CD4-positive, alpha-beta T cell treated with Interleukin-21 for 1 hour (primary cell): ENCODE measurements at places on chromosomes 3 and 15.
A peak's percentile ranks its signal among the peaks of the same experiment; 100 is the strongest.

GRCh38 chr15:96058103-96058851 is 272.2 kb upstream of the NR2F2 start:
- DNase-seq = no peak

GRCh38 chr3:66923969-66924368 is 74.1 kb upstream of the KBTBD8 start:
- DNase-seq = no peak

GRCh38 chr3:171283183-171283847 is 176.9 kb downstream of the TNIK start:
- DNase-seq = no peak

- no peak for DNase-seq
Observed at GRCh38 chr15:75661100-75661755, 13.5 kb downstream of the SNX33 start.

DNA sequence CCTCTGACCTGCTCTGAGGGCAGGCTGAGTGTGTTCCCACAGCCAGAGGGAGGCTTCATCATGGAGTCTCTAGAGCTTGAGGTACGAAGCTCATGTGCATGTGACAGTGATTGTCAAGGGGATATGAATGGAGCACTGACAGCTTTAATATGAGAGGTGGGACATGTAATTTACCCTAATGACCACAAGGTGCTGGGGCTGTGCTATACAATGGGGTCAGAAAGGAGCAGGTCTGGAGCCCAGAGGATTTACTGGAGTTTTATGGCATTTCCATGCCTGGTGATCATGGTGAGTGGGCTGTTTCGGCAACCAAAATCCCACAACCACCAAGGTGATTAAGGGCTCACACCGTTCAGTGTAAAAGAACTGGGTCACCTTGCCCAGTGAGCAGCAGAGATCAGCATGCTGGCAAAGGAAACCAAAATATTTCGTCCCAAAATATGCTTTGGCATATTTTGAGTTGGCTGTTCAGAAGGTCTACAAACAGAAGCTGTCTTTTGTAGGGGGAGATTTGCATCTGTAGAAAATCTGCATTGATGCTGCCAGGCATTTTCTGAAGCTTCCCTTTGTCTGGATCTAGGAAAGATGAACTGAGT is 40.1 kb upstream of the RASGRF1 start:
- no peak for DNase-seq

- no peak for DNase-seq
Observed at GRCh38 chr3:17678116-17678741, 64.2 kb downstream of the TBC1D5 start.

- no peak for DNase-seq
Observed at GRCh38 chr15:60237446-60237845, 160.3 kb downstream of the ANXA2 start.

GRCh38 chr15:87120555-87120954 is 1040.9 kb downstream of the AGBL1 start:
- no peak for DNase-seq

- DNase-seq = no peak
Observed at GRCh38 chr15:38229705-38230310, 22.8 kb upstream of the SPRED1 start.

- DNase-seq = no peak
Observed at GRCh38 chr15:73746883-73747282, 6.3 kb downstream of the INSYN1 start.

- no peak for DNase-seq
Observed at GRCh38 chr15:55457401-55458022, 49.2 kb downstream of the PIERCE2 start.

DNA sequence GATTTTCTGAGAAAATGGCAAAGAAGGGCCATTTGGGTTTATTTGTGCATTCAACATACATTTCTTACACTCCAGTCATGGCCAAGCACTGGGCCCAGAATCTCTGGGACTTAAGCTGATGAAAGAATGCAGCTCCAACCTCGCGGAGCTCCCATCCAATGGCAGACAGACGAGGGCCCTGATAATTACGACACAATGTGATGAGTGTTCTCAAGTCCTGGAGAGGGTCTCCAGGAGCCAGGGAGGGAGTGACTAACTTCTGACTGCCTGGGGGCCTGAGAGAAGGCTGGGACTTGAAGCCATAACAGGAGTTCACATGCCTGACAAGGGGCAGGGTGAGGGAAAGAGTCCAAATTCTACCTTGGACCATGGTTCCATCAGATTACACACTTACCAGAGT is 42.6 kb upstream of the BNC1 start:
- no peak for DNase-seq

GRCh38 chr3:168249550-168250414 is 154.1 kb upstream of the GOLIM4 start:
- DNase-seq = no peak

- no peak for DNase-seq
Observed at GRCh38 chr3:3134750-3135448, 8.2 kb downstream of the TRNT1 start.

GRCh38 chr3:148911592-148911991 is 46.5 kb downstream of the CPA3 start:
- DNase-seq = no peak

- no peak for DNase-seq
Observed at GRCh38 chr15:99716540-99717095, 16.6 kb downstream of the LYSMD4 start.

DNA sequence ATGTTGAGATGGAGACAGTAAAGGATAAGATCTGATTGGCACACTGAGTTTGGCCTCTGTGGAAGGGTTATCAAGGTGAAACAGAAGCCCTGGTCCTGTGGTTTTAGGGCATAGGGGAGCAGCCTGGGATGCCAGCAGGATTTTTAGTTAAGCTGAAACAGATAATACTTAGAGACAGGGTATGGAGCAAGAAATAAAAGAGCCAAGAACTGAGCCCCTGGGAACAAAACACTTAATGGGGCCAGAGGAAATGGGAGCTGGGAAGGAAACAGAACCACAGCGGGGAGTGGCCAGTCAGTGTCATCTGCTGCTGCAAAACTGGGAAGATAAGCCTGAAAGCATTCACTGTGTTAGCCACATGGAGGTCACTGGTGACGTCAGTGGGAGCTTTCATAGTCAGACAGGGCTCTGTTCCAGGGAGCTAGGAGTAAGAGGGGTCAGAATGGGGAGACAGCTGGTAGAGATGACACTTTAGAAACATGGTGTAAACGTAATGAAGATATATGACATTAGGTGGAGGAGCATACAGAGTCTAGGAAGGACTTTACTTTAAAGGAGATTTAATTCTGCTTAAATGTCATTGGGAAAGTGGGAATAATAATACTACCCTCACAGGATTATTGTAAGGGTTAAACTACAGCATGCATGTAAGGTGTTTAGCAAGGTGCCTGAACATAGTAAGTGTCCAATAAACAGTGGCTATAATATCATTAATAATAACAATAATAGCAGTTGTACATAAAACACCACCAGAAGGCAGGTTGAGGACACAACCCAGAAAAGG is 172.7 kb upstream of the CTNNB1 start:
- no peak for DNase-seq

GRCh38 chr15:63381301-63382204 is at the start of gene CA12:
Gene CA12 (minus strand): TSS chr15:63381846. CDS start chr15:63381720, 126 bp downstream.
- no peak for DNase-seq

- peak; percentile 71 for DNase-seq
Observed at GRCh38 chr3:141452045-141452444, 34.8 kb upstream of the RASA2 start.

DNA sequence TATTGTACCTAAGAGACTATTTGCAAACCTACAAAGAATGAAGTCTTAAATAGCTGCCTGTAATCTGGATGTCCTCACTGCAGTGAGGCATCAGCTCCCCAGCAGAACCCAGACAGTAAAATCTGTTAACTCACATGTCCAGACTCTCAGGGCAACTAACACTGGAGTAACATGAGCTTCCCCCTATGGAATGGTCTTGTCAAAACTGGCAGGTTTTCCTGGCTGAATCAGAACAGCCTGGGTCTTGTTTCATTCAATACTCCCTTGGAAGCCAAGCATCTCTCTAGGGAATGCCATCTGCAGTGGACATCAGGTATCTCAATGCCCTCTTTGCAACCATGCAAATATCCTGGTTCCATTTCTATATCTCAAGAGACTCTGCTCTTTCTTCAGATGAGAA is 24.4 kb downstream of the PTPN9 start:
- no peak for DNase-seq

DNA sequence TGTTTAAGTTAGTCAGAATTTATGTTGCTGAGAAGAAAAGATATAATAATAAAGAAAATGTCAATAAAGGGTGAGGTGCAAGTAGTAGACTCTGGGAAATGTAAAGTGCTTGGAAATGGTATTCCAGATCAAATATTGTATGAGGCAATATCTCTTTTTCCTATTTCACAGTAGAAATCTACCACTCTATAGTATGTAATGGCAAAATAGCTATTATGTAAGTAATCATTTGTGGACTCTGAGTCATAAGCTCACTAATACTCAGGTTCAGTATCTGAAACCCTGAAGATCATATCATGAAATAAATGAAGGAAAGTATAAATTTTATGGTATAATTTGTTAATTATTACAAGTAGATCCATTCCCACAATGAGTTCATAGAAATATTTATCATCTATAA is 322.1 kb downstream of the PYDC2 start:
- no peak for DNase-seq

- no peak for DNase-seq
Observed at GRCh38 chr3:170179432-170179831, 2.1 kb downstream of the PHC3 start.

DNA sequence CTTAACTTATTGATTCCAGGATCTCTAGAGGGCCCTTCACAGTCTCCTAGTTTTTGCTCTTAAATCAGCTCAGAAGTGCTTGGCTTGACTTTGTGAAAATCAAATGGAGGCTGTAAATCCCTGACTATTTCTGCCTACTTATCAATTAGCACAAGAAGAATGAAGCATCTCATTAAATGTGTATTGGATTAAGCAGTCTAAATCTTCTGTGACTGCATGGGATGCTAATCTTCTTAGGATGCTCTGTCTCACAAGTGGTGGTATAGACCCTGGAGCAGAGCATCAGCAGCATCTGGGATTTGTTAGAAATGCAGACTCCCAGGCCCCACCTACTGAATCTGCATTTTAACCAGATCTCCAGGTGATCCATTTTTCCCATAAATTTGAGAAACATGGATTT is 488.7 kb downstream of the AGBL1 start:
- no peak for DNase-seq

GRCh38 chr3:193080821-193081365 is 160.1 kb upstream of the PLAAT1 start:
- no peak for DNase-seq

DNA sequence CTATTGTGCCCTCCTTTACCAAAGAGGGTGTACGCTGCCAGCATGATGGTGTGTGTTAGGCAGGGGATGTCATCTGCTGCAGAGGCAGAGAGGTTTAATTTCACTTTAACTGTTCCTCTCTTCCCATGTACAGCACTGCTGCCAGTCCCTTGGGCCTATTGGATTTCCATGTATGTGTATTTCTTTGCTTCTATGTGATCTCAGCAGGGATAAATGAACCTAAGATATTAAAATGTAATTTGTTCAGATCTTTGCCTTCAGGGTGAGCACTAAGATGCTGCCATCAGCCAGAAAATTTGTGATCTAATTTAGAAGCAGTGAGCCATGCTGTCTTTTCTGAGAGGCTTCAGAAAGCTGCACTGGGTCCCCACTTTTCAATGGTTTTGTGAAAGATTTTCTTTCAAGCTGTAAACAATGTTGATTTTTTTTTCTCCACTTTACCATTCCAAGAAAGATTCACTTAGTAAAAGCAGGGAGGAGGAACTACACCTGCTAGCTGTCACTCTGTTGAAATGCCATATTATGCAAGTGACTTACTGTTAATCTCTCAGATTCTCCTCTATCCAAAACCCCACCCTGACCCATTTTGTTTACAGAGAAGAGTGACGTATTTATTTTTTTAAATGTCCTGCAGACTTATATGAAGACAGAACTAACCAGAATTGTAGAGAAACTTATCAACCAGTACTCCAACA is 261.9 kb downstream of the TBL1XR1 start:
- no peak for DNase-seq

DNA sequence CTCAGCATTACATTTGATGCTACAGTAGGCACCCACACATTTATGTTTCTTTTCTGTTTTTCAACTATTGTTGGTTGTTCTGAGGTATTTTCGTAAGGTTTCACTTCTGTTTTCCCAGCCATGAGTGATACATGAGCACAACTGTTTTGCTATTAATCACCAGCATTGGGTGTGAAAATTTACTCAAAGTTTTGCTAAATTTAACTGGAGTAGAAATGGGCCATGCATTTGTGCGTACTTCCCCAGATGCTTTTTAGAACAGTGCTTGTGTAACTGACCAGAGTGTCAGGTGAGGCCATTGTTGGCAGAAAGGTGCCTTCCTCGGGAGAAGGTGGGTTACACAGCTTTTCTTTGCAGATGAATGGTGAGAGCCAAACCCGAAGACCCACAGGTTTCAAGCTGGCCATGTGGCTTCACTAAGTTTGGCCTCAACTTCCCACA is 70.4 kb downstream of the ST6GAL1 start:
- peak; percentile 23 for DNase-seq

DNA sequence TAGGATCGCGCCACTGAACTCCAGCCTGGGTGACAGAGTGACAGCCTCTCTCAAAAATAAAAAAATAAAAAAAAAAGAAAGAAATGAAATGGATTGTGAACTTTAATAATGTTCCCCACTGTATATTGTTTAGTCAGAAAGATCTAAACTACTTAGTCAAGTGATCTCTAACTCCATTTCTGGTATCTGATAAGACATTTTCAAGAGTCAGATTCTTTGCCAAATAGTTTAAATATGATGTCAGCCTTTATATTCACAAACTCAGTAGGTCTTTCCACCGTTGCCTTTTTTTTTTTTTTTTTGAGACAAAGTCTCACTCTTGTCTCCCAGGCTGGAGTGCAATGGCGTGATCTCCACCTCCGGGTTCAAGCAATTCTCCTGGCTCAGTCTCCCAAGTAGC is 29.0 kb upstream of the OSBPL11 start:
- no peak for DNase-seq

DNA sequence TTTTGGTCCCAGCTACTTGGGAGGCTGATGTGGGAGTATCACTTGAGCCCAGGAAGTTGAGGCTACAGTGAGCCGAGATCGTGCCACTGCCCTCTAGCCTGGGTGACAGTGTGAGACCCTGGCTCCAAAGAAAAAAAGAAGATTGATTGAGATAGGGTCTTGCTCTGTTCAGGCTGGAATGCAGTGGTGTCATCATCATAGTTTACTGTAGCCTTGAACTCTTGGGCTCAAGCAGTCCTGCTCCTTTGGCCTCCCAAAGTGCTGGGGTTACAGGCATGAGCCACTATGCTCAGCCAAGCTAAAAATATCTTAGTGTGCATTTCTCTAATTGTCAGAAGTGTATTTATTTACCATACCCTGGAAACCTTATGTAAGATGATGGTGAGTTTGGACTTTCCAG is 43.9 kb downstream of the IGF1R start:
- no peak for DNase-seq

DNA sequence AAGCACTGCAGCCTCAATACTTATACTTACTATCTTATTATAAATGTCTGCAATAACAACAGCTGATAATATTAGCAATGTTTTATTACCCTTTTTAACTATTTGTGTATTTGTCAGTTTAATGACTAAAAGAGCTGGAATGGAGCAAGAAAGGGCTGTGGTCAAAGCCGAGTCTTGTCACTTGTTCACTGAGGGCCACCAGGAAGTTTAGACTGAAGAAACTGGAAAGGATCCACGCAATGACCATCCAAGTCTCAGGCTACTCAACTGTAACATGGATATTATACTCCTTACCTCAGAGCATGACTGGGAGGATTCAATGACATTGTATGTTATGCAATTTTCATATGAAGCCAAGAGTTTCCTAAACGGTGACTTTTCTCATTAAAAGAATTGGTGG is 90.4 kb downstream of the TJP1 start:
- DNase-seq = no peak
